HEK293T (cell line): ENCODE measurements at places on chromosomes 3 and 15.

DNA sequence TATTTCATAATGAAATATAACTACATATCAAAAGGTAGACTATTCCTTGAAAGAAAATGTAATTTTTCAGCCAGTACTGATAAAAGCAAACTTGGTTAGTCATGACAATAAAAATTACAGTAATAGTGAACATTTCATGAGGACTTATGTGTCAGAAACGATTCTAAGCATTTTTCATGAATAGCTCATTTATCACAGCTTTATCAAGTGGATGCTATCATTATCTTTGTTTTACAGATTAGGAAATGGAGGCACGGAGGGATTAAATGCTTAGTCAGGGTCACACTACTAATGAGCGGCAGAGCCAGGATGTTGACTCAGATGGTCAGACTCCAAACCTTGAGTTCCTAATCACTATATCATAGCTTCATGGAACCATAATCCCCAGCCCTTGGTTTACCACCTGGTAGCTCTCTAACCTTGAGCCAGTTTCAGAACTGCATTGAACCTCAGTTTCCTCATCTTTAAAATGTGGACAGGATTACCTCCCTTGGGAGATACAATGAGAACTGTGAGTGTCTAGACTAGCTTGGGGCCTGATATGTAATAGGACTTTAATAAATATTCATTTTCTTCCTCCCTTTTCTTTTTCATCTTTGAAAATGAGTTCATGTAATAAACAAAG is 85.4 kb downstream of the TNIK start:
- DNase-seq: no peak

- DNase-seq: no peak
These were observed 77.2 kb downstream of the KBTBD8 start for GRCh38 chr3:67075295-67075694.

- no peak for DNase-seq
These were observed 24.0 kb downstream of the AAGAB start for GRCh38 chr15:67230504-67230903.

- no peak for DNase-seq
These were observed 129.4 kb upstream of the CNTN4 start for GRCh38 chr3:1969281-1969680.

DNA sequence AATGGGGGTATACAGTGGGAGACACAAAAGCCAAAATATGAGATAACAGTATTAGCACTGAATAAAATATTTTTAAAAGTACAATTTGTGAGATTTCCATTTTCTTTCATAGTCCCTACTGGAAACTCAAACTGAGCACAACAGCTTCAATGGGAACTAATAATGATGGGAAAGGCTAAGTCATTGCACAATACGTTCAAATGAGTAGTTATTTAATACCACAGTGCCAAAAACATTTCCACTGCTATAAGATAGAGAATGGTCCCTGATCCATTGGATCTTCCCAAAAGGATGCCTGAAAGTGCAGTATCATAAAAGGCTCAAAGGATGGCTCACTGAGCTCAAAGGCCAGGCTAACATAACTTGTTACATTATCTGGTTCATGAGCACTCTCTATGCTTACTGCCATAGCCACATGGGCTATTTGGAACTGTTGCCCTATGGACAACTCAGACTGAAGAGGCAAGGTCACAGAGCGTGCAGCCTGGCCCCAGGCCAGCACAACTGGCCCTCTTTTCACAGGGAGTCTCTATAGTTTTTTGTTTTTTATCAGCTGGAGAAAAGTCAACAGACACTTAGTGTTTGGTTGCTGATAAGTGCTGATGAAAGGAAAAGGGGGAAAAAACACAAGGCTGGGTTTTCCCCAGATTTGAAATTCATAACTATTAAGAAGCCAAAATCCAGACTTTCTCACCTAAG is 54.1 kb upstream of the PPIB start:
- no peak for DNase-seq

DNA sequence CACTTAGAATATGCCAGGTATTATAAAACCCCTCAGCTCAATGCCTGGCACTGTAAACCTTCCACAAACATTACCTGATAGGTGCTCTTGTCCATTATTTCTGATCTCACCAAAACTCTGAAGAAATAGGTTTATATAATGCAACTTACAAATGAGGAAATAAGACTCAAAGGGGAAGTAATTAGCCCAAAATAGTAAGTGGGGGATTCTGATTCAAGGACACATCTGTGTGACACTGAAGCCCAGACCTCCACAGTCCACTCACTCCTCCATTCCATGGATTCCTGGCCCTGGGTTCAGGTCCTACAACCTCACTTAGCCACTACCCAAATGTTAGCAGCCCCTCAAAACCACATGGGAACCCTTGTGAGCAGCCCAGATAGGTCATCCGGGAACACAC is 49.9 kb downstream of the TRANK1 start:
- DNase-seq: no peak

GRCh38 chr3:117545484-117545883 is 835.9 kb downstream of the TUSC7 start:
- DNase-seq: no peak

DNA sequence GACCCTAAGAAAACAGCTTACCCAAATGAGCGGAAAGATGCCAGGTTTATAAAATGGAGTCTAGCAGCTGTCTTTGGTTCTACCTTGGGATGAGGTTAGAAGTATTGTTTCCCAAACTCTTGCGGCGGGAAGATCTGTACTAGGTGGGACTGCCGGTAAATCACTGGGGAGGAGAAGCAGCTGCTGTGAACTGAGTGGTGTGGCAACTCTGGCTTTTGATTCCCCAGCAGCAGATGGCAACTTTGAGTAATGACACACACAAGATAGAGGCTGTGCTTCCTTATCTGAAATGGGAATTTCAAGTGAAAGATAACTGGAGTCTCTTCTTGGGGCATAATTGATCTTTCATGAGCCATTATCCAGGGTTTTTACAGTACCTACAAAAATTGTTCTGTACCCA is 184.9 kb downstream of the ATG7 start:
- DNase-seq: no peak

DNA sequence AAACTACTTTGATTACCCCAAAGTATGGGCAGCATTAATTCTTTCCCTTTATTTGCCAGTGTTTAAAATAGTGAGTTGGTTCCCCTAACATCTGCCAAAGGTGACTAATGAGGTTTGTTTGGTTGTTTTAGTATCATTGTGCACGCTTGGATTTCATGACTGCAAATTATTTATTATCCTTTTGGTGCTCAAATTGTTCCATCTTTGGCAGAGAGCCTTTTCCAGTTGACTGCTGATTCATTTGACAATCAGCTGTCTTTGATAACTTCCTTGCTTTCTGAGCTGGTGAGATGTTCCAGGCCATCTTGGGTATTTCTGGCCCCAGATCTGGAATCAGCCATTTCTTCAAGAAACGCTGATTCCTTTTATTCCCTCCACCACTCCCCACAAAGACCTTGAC is 8.9 kb downstream of the DLEC1 start:
- DNase-seq: no peak

DNA sequence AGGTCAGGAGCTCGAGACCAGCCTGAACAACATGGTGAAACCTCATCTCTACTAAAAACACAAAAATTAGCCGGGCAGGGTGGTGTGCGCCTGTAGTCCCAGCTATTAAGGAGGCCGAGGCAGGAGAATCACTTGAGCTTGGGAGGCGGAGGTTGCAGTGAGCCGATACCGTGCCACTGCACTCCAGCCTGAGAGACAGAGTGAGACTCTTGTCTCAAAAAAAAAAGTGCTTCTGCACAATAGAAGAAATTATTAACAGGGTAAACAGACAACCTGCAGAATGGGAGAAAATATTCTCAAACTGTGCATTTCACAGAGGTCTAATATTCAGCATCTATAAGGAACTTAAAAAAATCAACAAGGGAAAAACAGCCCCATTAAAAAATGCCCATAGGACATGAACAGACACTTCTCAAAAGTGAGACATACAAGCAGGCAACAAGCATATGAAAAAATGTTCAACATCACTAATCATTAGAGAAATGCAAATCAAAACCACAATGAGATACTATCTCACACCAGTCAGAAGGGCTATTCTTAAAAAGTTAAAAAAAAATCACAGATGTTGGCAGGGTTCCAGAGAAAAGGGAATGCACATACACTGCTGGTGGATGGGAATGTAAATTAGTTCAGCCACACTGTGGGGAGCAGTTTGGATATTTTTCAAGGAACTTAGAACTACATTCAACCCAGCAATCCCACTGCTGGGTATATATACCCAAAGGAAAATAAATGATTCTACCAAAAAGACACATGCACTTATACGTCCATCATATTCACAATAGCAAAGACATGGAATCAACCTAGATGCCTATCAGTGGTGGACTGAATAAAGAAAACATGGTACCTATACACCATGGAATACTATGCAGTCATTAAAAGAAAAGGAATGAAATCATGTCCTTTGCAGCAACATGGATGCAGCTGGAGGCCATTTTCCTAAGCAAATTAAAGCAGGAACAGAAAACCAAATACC is 75.5 kb downstream of the MSL2 start:
- no peak for DNase-seq

DNA sequence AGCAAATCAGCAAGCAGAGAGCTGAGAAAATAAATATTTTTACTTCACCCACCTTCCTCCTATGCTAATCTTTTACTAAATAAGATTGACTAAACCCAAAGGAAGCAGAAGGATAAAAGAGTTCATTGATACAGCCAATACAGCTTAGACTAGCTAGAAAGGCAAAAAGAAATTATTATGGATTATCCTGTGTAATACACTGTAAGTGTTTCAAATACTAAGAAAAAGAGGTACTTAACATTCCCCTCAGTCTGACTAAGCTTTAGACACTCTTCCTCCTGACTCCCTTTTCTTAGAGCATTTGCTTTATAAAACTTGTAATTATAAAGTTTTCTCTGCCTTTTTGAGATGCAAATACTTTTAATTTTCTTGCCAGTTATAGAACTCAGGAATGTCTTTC is 848.9 kb upstream of the CADM2 start:
- DNase-seq: no peak

DNA sequence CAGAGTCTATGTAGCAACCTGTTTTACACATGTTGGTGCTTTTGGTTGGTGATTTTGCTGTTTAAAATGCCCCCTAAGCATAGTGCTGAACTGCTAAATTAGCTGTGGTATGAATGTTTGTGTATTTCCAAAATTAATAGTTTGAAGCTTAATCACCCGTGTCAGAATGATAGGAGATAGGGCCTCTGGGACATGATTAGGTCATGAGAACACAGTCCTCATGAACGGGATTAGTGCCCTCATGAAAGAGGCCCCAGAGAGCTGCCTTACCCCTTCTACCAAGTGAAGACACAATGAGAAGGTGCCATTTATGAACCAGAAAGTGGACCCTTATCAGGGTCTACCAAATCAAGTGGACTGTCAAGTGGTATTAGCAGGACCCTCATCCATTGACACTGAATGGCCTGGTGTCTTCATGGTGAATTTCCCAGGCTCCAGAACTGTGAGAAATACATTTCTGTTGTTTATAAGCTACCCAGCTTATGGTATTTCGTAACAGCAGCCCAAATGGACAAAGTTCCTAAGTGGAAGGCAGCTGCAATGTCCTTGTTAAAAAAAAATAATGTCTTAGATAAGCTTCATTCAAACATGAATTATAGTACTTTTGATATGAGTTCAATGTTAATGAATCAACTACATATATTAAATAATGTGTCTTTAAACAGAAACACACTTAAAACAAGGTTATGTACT is 37.7 kb upstream of the FRMD4B start:
- no peak for DNase-seq

DNA sequence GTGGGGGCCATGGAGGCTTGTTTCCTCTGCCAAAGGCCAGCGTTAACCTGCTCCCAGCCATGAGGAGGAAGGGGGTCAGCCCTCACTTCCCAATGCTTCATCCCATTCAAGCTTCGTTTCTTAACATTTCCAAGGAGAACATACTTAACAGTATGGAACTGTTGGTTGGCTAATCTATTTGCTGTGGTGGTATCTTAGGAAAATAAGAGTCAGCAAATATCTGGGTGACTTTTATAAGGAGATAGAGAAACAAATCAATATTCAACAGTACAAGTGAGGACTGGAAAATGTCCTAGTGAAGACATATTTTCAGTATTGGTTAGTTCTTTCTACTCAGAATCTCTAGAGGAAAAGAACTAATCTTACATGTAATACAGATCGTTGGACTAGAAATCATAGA is 223.8 kb upstream of the ARRDC4 start:
- DNase-seq: no peak

- DNase-seq: no peak
These were observed 352.6 kb downstream of the PDCD6IP start for GRCh38 chr3:34150992-34151391.

- DNase-seq: no peak
These were observed 17.7 kb downstream of the FRMD4B start for GRCh38 chr3:69368129-69368741.

DNA sequence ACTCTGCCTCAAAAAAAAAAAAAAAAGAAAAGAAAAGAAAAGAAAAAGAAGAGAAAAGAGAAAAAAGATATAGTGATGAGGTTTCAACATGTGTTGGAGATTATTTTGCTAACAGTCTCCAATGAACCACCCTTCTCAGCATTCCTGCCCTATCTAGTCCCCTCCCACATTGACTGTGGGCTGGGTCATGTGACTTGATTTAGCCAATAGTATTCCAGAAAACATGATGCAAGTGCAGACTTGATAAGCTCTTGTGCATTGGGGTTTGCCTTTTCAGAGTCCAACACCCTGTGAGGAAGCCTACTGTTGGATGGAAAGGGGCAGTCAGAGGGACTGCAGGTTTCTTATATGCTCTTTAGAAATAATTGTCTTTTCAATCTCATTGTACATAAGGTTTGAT is 37.8 kb upstream of the MED12L start:
- DNase-seq: peak; percentile 15

- no peak for DNase-seq
These were observed 181.3 kb upstream of the EIF1B start for GRCh38 chr3:40128166-40128565.

- no peak for DNase-seq
These were observed 587.3 kb upstream of the ROBO1 start for GRCh38 chr3:80355144-80355543.

- DNase-seq: no peak
These were observed 1.7 kb upstream of the SETD5 start for GRCh38 chr3:9395570-9396300.

DNA sequence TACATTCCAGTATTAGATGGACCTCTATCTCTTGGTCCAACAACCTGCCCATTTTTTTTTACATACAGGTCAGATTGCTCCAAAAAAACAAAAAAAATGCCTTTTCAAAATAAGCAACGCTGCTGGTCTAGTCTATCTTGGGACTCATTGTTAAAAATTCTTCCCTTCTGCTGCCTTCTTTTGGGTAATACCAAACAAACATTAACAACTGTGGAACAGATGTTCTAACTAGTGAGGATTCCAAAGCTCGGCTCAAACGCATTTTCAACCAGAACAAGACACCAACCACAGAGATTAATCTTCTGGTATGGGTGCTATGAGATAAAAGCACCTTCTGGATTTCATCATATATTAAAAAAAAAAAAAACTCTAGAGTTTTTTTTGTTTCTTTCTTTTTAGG is 24.7 kb downstream of the ARHGAP31 start:
- DNase-seq: no peak
